ENCODE measurements at places on chromosomes 2 and 18.

GRCh38 chr2:98824256-98825019 lies 93.5 kb upstream of the MGAT4A start:
- DNase-seq, result no peak

DNA sequence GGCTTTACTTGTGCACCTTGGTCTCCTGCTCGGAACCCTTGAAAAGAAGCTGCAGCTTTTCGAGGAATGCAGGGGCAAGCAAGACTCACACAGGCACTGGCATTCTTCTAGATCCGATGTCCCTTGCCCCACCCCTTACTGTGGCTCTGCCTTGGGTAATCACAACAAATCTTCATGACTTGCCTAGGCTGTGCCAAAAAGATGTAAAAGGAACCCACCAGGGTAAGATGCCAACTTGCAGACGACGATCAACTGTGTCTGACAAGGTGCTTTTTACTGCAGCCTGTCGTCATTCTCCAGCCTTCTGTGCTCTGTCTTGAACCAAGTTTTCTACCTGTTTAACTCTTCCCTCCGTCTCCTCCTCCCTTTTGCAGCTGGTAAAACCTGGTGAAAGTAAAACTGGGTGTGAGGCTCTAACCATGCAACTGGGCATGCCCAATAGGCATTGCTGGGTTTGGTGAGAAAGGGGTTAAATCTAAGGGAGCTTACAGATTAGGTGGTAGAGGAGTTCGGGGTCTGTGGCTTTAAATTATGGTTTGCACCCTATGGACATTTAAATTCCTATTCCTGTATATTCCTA lies 909 bp upstream of the NRXN1 start:
- no peak for DNase-seq

- no peak for DNase-seq
These were observed 10.6 kb upstream of the WIPF1 start for GRCh38 chr2:174607989-174608865.

GRCh38 chr2:186308347-186308746 lies 177.7 kb upstream of the ZC3H15 start:
- no peak for DNase-seq

DNA sequence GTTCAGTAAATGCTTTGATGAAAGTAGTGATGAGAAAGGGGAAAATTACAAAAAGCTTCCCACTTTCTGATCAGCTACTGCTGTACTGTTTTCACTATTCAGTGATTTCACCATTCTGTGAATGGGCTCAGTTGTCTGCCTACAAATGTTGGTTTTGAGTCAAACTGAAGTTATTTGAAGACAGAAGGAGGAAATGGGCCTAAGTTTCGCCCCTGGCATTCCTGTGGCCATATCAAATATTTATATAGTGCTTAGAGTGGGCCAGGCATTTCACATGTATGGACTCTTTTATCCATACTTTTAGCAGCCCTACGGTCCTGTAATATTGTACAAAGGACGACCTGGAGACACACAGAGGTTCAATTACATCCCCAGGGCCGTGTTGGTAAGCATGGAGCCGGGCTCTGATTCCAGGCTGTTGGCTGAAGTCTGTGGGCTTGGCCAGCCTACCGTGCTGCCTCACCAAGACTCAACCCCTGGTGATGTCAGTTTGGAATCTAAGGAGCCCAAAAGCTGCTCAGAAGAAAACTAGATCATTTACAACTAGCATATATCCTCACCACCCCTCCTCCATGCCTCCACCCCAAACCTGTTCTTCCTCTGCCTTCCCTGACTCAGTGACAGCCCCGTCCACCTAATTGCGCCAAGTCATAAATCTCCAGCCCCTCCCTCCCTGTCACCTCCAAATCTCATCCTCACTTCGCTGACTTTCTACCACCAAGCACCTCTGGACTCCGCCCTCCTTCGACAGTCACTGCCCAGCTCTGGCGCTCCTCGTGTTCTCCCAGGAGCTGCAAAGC lies 10.1 kb upstream of the GRHL1 start:
- no peak for DNase-seq

All from activated CD8-positive, alpha-beta memory T cell treated with anti-CD3 and anti-CD28 coated beads for 1 hour (primary cell).